GOT3 (cell line): ENCODE measurements at places on chromosomes 6 and 20.

- DNase-seq: no peak
Measured at GRCh38 chr6:73085443-73085871, 139.8 kb downstream of the KHDC1L start.

GRCh38 chr20:51535674-51536073, 6.8 kb downstream of the NFATC2 start:
- no peak for DNase-seq

GRCh38 chr6:154197196-154197860, 158.3 kb downstream of the OPRM1 start:
- DNase-seq: no peak

- no peak for DNase-seq
Measured at GRCh38 chr6:38155621-38156204, 336.2 kb downstream of the ZFAND3 start.

DNA sequence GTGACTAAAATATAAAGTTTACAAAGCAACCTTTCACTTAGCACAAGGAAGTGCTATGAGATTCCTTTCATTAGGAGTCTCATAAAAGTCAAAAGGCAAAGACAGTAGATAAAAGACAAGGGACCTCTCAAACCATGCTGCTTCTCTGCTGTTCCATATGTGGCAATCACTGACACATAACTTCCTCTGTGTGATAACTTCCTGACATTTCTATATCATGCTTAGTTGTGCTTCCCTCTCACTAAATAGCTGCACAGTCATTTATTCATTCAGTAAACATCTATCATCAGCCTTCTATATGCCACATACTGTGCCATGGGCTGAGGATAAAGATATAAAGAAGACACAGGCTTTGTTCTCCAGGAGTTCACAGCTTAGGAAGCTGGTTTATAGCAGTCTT, 214.8 kb upstream of the GRIK2 start:
- DNase-seq: no peak

- DNase-seq: no peak
Measured at GRCh38 chr20:57467742-57468141, 57.2 kb downstream of the CTCFL start.

DNA sequence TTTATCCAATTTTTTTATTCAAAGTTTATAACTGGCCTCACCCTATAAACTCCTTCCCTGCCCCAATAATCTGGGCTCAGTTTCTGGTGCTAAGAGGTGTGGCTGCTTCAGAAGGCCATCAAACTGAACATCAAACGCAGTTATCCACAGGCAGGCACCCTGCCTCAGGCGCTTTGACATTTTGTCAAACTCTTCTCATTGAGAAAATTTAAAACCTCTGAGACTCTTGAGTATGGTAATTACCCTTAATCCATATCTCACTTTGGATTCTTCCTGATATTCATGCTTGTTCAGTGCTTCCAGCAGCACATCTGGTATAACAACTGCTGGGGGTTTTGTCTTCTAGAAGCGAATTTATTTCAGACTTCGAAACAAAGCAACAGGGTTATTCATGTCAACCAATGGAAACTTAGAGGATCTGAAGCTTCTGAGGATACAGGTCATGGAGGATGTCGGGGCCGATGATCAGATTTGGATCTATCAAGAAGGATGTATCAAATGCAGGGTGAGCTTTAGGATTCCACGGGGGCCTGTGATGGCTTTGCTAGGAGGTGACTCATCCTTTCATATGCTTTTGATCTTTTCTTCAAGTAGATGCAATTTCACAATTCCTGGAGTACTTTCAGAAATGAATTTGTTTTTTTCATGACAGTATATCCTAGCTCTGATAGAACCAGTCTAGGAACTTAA, 68.2 kb downstream of the RTN4IP1 start:
- DNase-seq: no peak

DNA sequence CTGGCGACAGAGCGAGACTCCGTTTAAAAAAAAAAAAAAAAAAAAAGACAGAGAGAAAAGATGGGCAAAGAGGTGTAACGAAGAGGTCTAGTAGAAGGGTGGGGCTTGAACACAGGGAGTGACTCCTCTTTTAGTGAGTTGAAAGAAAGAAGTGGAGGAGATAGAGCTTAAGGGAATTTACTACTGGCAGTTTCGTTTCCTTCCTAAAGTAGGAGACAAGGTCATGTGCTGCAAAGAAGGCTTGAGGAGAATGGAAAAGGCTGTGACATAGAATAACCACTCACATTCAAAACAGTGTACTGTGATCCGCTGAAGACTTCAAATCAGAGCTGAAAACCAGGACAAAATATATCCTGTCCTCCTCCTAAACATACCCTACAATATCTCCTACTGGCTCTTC, 63.8 kb upstream of the EIF2S2 start:
- DNase-seq: no peak

DNA sequence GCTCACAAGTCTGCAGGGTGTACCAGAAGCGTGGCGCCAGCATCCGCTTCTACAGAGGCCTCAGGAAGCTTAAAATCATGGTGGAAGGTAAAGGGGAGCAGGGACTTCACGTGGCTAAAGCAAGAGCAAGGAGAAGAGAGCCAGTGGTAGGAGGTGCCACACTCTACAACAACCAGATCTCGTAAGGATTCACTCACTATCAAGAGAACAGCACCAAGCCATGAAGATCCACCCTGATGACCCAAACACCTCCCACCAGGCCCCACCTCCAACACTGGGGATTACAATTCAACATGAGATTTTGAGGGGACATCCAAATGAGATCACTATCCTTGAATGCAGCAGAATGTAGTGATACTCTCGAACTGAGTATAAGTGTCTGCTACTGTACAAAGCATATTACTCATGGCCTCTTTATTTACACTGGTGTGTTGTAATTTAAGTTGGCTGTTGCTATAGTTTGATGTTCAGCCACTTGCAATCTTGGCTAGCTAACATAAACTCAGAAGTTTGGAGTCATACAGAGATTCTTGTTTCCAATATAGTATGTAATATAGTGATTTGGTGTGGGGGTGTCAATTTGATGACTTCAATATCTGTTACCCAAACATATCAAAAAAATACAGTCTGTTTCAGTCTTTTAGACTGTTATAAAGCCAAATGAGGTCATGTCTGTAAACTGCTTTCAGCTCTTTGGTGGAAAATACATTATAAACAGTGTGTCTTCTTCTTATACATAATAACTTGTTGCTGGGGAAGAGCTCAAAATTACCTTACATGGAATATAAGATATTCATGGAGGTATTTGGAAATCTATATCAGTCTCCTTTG, 39.4 kb upstream of the MYLIP start:
- no peak for DNase-seq

DNA sequence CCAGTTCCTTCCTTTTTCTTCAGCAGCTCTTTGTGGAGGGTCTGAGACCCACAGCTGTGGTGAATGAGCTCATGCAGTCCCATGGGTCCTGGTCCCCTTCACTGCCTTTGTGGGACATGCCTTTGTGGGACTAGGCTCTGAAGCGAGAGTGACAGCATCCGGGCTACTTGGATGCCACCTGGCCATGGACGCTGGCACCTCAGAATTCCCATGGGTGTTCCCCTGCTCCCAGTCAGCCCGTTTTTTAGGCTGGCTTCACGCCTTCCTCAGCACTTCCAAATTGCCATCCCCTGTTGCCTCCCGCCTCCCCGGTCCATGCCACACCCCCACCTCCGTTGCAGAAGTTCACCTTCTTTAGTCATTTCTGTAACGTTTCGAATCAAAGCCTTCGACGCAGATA, 45.1 kb downstream of the RAMACL start:
- no peak for DNase-seq

DNA sequence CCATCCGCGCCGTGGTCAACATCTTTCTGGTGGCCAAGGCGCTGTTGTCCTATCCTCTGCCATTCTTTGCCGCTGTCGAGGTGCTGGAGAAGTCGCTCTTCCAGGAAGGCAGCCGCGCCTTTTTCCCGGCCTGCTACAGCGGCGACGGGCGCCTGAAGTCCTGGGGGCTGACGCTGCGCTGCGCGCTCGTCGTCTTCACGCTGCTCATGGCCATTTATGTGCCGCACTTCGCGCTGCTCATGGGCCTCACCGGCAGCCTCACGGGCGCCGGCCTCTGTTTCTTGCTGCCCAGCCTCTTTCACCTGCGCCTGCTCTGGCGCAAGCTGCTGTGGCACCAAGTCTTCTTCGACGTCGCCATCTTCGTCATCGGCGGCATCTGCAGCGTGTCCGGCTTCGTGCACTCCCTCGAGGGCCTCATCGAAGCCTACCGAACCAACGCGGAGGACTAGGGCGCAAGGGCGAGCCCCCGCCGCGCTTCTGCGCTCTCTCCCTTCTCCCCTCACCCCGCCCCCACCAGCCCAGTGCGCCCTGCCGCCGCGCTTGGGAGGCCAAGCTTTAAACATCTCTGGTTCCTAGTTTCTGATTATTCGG, 4.0 kb downstream of the SLC32A1 start:
- no peak for DNase-seq

DNA sequence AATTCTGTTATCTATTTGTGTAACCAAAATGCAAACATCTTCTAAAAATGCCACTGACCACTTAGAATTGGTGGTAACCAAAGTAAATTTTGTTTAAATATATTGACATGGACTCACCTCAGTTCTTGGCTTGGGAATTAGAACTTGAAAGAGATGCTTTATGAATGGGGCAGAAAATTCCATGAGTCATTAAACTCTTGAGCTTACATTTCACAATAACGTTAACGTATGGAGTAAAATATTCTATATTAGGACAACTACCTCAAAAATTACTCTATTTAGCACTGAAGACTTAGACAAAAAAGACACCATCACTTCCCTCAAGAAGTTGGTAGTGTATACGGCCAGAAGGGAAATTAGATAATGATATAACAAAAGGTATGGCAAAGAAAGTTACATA, 752.2 kb upstream of the MARCKS start:
- DNase-seq: no peak

DNA sequence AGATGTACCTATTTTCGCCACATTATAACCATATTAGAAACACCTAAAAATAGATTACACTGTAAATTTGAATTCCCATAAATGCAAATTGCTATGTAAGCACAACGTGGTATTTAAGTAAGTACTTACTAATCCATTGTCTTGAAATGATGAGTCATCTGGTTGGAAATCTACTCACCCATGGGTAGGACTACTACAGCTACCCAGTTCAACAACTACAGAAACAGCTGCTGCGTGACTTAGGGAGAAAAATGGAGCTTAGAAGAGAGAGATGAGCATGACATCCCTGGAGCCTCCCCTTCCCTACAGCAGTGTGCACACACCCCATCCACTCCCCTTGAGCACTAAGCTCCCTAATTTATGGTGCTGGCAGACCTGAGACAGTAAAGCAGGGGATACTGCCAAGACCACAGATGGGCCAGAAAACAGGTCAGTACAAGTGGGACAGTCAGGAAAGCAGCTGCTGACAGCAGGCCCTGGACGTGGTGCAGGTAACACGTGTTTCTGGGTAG, 26.9 kb downstream of the RRAGD start:
- no peak for DNase-seq

GRCh38 chr6:161135695-161136591, 137.9 kb downstream of the AGPAT4 start:
- no peak for DNase-seq

DNA sequence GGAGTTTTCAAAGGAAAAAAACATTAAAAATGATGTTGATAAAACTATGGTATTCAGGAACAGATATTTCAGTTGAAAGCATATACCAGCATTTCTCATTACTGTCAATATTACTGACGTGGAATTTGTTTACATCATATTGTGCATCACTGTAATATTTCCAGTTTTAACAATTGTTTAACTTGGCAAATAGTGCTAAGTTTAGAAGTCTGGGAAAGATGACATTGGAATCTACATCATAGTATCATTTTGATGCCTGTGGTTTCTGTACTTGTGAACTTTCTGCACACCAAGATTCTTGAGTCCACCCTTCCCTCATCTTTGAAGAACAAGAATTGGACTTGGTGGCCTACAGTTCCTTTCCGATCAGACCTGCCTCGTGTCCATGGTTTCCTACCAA, 98.1 kb downstream of the RALGAPA2 start:
- DNase-seq: no peak

- no peak for DNase-seq
Measured at GRCh38 chr6:34352305-34352937, 40.0 kb downstream of the NUDT3 start.

- no peak for DNase-seq
Measured at GRCh38 chr6:161215193-161215592, 58.7 kb downstream of the AGPAT4 start.

GRCh38 chr20:3046677-3047462, 1.0 kb downstream of the MRPS26 start:
- DNase-seq: no peak
